ENCODE measurements at places on chromosomes 7 and 10. TPM values are rescaled to one million over a fixed set of nuclear protein-coding genes. Genes with fewer than 3 reads are reported as not detected.
A peak's percentile ranks its signal among the peaks of the same experiment; 100 is the strongest.

Gene GRM3
- not detected for total RNA-seq

Gene NRAP
- 1,354 TPM for total RNA-seq

Gene EPHB6
- total RNA-seq = 2.5 TPM

Gene AKR1C3
- 48.3 TPM for total RNA-seq

Gene NUPR2
- not detected for total RNA-seq

Gene C10orf90
- total RNA-seq = not detected

GRCh38 chr7:771234-772004 is 44.3 kb upstream of the PRKAR1B start:
- peak; percentile 52 for DNase-seq

DNA sequence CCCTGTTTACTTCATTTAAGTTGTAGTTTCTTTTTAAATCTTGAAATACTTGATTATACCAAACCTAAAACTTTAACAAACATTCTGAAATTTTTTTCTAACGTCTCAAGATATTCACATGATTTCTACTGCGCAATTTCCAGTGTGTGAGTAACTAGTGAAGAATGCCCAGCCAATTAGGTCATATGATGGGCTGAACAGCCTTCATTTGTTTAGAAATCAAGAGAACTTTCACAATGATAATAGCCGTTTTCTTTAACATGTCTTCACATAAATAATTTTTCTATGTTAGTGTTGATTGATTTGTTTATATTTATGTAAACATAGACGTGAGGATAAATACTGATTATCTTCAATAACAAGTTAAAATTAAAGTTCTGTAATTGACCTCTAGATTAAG is 21.8 kb downstream of the STAM start:
- peak; percentile 25 for DNase-seq

- no peak for DNase-seq
Measured at GRCh38 chr7:32618470-32618869, 123.2 kb downstream of the AVL9 start.

GRCh38 chr7:36076074-36076473 is 77.0 kb upstream of the EEPD1 start:
- DNase-seq = no peak

DNA sequence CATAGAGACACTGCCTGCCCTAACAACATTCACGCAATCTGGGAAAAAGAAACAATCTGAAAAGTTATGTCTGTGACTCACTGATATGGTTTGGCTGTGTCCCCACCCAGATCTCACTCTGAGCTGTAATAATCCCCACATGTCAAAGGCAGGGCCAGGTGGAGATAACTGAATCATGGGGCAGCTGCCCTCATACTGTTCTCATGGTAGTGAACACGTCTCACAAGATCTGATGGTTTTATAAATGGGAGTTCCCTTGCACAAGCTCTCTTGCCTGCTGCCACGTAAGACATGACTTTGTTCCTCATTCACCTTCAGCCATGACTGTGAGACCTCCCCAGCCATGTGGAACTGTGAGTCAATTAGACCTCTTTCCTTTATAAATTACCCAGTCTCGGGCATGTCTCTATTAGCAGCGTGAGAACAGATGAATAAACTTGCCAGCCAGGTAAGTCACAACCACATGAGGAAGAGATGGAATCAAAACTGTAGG is 341.5 kb upstream of the AOAH start:
- DNase-seq = no peak

DNA sequence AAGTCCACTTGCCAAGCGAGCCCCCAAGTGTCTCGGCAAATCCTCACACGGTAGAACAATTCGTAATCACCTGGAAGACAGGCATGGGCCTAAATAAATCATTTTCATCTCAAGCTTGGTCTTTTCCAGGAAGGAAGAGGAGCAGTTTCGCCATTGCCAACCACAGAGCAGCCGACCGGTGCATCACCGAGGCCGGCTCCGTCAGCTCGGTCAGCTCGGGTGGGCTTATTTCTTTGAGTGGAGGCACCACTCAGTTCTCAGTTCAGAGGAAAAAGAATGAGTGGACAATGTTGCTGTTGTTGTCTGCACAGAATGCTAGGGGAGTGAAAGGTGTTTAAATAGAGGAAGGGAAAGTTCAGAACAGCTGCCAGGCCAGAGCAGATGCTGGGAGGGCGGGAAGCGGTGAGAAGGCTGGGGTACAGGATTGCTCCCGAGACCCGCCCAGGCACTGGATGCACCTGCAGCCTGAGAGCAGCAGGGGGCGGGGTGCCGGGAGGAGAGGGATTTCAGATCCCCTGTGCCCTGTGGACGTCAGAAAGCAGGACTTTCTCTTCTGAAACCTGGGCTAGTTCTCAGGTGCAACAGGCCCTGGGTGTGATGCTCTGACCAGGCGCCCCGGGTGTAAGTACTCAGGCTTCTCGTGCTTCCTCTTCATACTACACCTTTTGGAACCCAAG is 17.7 kb upstream of the IGFBP3 start:
- DNase-seq = no peak

DNA sequence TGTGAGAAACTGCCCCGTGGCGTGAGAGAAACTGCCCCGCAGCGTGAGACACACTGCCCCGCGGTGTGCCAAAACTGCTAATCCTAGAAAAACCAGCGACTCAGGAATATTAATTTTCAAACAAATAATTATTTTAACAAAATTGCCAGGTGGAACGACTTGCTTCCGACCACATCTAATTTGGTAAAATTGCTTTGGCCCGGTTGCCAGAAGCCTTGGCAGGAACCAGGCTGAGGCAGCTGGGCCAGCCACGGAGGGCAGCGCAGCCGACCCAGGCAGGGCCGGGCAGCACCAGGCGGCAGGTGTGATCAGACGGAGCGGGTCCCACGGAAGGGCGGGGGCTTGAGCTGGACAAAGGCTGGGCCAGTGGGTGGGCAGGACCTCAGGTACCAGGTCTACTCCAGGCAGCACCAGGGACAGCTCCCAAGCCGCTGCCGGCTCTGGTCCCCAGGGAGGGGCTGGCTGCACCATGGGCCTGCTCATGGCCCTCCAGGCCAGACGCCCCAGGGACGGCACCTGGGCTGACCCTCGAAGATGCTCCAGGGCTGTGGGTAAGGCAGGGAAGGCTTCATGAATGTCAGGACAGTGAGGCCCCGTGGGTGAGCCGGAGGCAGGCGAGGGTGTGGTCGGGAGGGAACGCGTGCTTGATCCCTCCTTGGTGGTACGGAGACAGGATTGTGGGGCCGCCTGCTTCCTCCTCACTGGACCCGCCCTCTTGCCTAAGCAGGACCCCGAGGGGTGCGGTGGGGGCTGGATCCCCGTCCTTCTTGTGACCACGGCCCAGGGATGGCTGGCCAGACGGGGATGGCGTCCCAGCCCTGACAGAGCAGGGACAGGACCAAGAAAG is 7.7 kb upstream of the ADGRA1 start:
- no peak for DNase-seq

DNA sequence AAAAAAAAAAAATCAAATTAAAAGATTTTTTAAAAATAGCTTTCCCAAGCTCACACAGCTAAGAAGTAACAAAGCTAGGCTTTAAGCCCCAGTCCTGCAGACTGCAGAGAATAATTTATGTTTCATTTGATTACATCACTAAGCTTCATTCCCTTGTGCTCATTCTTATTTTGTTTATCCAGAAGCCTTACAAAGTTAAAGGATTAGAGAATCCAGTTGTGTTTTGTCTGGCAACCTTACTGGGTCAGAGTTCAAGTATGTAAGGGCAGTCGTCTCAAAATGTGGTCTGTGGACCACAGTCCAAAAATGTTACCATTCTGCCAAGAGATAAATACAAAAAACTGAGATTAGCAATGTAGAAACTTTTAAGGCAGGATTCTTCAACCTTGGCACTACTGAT is 32.1 kb upstream of the EZH2 start:
- DNase-seq = no peak

- no peak for DNase-seq
Measured at GRCh38 chr7:130553398-130554029, 61.6 kb downstream of the MEST start.

GRCh38 chr10:72322030-72322279 is 32.8 kb downstream of the DNAJB12 start:
- no peak for DNase-seq

DNA sequence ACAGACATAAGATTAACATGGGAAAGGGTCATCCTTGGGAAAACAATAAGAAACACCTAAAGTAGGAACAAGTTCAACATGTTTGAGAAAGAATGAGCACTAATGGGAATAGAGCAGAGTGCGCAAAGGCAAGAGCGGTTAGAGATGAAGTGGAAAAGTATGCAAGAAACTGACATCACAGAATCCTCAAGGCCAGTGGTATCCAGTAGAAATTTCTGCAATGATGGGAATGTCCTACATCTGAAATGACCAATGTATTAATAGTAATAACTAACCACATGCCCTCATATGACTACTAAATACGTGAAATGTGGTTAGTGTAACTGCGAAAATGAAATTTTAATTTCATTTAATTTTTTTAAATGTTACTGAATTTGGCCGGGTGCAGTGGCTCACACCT is 54.8 kb downstream of the TFEC start:
- no peak for DNase-seq

DNA sequence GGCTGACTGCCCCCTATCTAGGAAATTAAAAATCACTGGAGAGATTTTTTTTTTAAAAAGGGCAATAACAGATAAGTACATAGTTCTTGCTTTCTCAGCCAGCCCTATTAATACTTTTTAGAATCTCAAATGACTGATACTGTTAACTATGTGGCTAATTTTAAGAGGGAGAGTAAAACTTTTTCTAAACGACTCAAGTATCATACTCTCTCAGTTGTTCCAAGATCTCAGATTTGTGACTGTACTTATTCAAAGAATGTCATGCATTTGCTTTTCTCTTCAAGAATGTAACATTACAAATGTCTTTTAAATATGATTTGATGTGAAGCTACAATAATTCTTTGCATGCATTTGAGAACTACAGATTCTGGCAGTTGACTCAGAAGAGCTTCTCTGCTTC is 55.4 kb upstream of the RAB11FIP2 start:
- no peak for DNase-seq

DNA sequence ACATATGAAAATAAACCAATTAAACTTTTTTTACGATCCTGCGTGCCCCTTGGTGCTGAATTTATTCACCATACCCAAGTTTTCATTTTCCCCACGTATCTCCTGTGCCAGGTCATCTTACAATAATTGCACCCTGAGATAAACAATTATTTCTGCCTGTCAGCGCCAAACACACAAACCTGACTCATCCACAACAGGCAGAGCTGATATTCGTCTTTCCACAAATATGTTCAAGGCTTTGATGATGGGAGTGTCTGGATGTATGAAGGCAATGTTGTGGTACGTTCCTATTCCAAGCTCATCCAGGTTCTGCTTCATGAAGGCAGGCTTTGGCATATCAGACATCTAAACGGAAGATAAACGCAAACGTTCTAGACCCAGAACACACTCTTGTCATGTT is 45.8 kb upstream of the RHEB start:
- no peak for DNase-seq

- DNase-seq = no peak
Measured at GRCh38 chr10:124296813-124297788, 121.6 kb downstream of the OAT start.

GRCh38 chr10:33153251-33153967 is 181.1 kb downstream of the NRP1 start:
- DNase-seq = no peak

DNA sequence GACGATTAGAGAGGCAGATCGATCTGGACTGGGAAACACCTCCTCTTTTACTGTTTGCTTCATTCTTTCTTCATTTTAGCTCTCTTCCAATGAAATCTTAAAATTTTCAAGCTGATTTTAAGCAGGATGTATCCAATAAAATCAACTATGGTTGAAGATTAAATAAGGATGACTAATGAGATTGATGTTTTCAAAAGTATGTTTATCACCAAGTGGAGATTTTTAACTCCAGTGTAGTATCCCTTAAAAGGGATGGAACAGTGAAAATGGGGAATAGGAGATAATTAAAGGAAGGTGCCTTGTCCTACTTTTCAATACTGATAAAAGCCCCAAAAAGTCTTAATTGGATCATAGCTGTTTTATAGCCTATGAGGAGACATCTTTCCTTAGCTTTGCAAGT is 11.6 kb upstream of the LIPF start:
- DNase-seq = no peak

DNA sequence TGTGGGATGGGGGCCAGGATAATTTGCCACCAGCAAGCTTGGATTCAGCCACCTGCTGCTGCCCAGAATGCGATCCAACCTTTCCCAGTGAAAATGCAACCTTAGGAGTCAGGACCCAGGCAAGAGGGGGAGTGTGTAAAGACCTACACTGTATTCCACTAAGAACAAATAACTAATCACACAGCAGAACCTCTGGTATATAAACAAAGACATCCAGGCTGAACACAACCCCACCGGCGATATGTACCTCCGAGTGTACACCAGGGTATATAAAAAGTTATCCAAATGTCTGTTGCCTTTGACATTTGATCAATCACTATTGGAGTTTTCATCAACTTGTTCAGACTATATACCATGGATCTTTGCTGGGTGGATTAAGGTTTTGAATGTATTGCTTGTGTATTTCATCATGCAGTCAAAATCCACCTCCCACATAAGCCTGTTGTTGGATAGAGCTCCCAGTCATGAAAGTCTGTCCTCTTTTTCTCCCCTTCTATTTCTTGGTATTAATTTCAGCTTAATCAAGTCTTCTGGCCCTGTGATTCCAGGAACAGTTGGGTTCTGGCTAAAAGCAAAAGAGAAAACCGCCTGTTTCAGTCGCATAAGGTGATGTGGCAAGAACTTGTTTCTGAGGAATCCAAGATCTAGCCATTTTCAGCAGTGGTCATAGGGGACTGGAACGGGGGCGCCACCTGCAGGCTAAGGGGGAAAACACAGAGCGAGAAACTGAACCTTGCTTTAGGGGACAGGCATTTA is 290.7 kb downstream of the CCDC3 start:
- DNase-seq = no peak

DNA sequence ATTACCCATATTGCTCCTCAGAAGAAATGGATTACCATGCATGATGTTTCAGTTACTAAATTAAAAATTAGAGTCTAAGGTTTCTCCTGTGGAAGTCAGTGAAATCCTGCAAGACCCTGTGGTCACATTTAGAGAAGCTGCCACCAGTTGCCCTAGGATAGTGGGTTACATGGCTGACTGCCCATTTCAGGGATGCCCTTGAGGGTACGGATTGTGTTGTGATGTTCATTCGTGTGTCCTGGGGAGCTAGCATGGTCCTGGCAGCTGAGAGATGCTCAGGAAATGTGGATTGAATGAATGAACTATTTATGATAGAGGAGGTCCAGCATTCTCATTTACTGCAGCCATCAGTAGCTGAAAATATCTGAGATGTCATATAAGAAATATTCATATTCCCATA is 55.1 kb downstream of the TMEM178B start:
- DNase-seq = no peak

GRCh38 chr7:79425665-79426064 is 27.8 kb downstream of the MAGI2 start:
- DNase-seq = no peak

GRCh38 chr7:134186027-134186426 is 58.9 kb downstream of the LRGUK start:
- DNase-seq = no peak

GRCh38 chr7:130281260-130281659 is 11.7 kb upstream of the CPA4 start:
- DNase-seq = no peak

GRCh38 chr10:130615457-130615856 is 479.3 kb downstream of the GLRX3 start:
- no peak for DNase-seq

GRCh38 chr7:4113271-4113670 is 568.8 kb upstream of the FOXK1 start:
- no peak for DNase-seq

GRCh38 chr10:117609796-117610170 is 67.2 kb downstream of the EMX2 start:
- no peak for DNase-seq

All from gastrocnemius medialis (tissue), 4 donors.